Activated naive CD4-positive, alpha-beta T cell (primary cell): ENCODE measurements at places on chromosomes 11 and 22.

DNA sequence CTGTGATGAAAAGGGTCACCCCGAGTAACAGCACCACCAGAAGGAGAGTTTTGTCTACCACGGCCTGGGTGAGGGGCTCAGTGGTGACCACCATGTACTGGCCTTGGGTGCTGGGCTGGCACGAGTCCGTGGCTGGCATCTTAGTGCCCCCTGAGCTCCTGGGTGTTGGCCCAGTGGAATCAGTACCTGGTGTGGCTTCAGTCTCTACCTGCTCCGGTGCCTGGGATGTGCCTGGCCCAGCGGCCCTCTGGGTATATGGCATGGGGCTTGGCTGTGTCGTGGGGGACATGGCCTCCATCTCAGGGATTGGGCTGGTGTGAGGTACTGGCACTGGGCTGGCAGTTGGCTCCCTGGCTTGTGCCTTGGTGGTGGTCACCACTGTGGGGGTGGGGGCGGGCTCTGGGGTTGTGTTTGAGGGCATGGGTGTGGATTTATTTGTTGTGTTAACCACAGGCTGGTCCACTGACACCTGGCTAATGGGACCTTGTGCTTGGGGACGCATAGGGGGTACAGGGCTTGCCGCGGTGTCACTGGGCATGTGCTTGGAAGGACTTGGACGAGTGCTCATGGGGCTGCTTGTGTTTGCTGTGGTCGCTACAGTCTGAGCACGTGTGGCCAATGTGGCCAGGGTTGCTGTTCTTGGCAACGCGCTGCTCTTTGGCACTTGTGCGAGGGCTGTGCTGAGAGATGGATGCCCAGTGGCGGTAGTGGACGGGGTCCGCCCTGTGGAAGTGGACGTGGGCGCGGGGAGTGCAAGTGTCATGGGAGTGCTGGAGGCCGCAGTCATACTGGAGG is 9.8 kb downstream of the C11orf24 start:
- no peak for DNase-seq

DNA sequence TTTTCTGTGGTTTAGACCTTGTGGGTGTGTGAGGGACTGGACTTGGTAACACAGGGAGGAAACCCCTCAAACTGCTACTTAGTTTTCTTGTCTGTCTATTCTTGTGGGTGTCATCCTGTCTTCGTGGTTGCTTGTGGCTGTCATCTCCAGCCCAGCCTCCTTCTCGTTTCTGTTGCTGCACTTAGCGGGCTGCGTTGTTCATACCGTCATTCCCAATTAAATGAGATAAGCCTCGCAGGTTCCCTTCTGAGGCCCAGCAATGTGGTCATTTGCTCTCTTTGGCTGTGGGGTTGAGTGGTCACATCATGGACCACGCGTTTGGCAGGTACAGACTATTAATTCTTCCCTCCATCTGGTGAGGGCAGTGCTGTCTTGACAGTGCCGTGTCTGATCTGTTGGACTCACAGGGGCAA is 18.8 kb downstream of the PANX1 start:
- no peak for DNase-seq

DNA sequence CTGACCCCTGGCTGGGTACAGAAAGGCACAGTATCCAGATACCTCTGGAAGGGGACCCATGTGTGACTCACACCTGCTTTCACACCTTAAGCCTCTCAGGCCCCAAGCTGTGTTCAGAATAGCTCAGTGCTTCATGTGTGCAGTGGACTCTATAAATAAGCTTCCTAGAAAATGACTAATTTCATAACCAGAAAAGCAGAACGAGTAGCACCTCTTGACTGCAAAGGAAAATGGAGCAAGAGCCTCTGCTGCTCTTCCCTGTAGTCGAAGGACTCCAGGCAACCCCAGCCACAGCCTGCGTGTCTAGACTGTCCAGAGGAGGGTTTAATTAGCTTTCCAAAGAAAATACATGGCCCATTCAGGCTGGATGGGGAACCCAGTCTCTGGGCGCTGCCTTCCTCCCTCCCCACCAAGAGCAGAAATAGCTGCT is 23.1 kb downstream of the PTPN5 start:
- no peak for DNase-seq

DNA sequence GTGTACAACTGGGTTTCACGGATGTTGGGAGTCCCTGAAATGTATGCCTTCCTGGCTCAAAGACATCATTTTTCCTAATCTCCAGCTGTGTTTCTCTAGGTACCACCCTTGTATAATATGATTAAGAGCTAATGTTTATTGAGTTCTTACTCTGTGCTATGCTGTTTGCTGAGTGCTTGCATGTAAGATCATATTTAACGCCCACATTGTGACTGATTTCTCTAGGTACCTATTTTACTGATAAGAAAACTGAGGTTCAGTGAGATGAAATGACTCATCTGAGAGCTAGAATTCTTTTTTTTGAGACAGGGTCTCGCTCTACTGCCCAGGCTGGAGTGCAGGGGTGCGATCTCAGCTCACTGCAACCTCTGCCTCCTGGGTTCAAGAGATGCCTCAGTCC is 42.6 kb downstream of the FAM227A start:
- no peak for DNase-seq

DNA sequence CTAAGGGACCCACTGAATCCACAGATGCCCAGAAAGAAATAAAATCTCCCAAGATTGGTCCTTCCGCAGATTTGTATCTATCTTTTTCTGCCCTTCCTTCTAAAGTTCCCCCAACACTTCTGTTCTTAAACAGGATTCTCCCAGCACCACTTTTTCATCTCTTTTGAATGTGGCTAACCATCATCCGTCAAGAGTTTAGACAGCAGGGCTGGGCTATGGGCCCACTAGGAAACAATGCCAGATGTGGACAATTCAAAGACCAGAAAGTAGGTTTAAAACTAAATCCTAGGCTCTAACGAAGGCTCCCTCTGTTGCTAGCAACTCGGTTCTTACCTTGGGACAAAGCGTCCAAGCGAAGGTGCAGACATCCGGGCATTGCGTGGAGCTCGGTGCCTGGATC is 100.0 kb downstream of the AMBRA1 start:
- DNase-seq, result no peak

DNA sequence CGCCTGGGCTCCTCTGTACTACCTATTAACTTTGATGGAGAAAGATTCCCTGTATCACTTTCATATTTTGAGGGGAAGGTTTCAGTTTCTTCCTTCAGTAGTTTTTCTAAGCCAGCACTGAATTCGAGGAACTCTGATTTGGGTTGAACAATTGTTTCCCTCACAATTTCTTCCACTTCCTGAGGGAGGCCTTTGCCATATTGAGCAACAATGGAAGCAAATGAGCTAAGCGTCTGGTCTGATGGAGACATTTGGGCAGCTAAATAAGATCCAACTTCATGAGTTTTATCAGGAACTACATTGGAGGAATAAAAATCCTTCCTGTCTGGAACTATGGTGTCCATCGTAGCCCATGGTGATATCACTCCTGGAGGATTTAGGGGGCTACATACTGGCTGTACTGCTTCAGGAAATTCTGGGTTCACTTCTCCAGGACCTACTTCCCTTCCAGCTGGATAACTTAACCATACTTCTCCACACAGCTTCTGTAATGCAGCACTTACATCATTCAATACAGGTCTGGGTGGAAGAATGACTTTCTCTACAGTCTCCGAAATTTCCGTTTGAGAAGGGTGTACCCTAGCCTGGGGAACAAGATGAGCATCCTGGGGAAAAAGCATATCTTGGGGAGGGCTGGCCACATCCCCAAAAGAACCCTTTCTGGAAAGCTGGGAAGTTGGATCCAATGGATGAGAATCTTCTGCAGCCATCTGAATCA is 38.9 kb upstream of the CCDC89 start:
- no peak for DNase-seq

DNA sequence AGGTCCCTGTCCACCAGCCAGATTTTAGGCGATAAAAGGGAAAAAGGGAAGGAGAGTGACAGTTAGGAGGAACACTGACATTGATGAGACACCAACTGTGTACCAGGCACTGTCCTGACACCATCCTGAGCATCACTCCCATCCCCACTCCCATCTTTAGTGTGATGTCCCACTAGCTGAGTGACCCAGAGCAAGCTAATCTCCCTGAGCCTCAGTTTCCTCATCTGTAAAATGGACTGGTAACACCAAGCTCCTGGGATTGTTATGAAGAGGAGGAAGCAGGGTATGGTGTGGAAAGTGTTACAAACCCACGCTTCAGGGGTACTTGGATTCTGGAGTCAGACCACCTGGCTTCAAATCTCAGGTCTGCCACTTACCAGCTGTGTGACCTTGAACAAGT is 8.5 kb upstream of the P2RY6 start:
- no peak for DNase-seq

DNA sequence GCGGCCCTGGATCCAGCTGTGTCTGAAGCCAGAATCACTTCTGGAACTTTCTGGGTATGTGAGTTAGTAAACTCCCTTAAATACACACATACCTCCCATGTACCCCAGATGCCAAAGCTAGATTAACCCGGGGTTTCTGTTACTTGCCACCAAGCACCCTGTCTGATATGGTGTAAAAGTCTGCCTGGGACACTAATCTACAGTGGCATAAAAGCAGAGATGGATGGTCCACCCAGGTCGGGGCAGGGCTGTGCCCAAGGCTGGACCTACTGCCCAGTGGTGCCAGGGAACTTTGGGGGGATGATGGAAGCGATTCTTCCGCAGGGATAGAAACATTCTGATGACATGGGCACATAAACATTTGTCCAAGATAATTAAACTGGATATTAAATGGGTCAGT is 12.7 kb downstream of the MRGPRF start:
- DNase-seq, result no peak

DNA sequence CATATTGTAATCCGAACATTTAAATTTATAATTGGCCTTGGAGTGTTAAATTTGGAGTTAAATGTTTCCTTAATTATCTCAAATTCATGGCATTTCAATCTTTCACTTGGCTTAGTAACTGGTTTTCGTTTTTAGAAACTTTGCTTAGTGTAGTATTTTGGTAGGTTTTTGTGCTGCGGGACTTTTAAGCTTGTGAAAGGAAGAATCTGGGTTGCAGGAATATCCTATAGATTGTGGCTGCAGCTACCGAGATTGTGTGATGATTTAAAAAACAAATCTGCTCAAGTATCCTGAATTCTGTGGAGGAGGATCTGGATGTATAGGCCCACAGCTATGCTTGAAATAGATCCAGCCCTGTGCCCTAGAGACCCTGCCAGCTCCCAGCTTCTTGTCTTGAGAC is 27.1 kb downstream of the OSBP2 start:
- DNase-seq, result no peak

- no peak for DNase-seq
Measured at GRCh38 chr11:126140201-126140925, 71.1 kb downstream of the RPUSD4 start.

- DNase-seq, result no peak
Measured at GRCh38 chr11:13970986-13971385, 8.5 kb downstream of the SPON1 start.

GRCh38 chr22:43838161-43838560 is 24.2 kb downstream of the SULT4A1 start:
- DNase-seq, result no peak

DNA sequence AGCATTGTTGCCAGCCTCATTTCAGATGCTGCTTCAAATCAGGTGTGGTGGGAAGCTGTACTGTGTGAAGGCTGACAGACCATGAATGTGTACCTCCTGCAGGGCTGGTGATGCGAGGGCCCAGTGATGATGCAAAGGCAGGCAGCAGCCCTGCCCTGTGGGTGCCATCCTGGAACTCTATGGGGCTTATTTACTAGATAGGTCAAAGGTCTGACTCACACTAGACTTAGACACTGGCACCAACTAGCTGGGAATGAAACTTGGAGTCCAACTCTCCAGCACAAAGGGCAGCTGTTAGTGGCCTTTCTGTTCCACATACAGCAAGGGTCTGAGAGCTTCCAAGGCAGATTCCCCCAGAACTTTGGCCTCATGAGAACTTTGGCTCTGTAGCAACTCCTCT is 138.4 kb downstream of the TTC17 start:
- no peak for DNase-seq

GRCh38 chr22:29071261-29072045 is 1.4 kb upstream of the KREMEN1 start:
- DNase-seq, result no peak

GRCh38 chr11:8234425-8234821 is 29.3 kb downstream of the LMO1 start:
- DNase-seq, result no peak

DNA sequence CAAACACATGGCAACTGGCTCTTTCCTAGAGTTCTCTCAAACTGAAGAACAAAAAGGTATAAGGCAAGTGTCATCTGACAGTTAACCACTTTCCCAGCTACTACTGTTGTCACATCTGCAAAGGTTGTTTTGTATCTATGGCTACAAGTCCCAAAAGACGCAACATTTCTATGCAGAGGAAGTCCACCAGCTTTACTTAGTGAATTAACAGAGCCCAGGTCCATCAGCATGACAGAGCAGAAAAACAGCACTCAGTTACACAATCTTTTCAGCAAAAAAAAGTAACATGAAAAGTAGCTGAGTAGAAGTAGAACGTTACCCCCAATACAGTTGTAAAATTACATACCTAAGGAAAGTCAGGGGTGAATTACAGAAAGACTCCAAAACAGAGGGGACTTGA is 12.1 kb downstream of the CPSF7 start:
- DNase-seq, result no peak

- no peak for DNase-seq
Measured at GRCh38 chr11:120167659-120168058, 29.7 kb upstream of the TRIM29 start.

DNA sequence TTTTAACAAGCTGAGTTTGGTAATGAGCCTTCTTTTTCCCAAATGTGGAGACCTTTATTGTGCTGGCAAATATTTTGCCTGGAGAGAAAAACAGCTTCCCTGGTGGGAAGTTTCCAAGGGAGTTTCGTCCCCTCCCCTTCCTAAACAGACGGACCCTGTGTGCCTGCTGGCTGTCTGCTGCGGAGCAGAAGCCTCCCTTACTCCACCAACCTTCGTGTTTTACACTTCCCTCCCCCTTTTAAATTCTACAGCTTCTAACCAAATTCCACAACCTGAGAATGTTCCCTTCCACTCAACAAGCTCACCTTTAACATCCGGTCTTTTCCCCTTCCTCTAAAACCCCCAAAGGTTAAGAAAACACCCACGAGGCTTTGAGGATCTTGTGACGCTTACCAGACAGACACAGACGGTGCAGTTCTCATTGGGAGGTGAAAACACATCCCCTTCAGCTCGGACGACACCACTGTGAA is 17.1 kb downstream of the VWCE start:
- no peak for DNase-seq

- DNase-seq, result no peak
Measured at GRCh38 chr22:36879775-36880174, 19.0 kb downstream of the NCF4 start.

- no peak for DNase-seq
Measured at GRCh38 chr11:94010136-94010535, 11.0 kb upstream of the HEPHL1 start.

DNA sequence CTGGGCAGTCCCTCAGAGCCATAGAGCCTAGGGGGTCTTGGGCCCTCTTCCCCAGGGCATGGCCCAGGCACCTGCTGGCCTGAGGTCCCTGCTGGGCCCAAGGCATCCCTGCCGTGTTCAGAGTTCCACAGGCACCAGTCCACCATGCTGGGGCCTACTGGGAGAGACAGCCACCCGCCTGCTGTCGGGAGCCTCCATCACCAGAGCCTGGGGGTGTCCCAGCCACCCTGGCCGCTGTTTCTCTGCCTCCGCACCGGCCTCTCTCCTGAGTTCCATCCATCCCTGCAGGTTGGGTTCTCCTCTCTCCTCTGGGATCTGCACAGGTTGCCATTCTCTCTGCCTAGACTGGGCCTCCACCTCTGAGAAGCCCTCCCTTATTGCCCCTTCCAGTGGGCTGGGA is 68.6 kb downstream of the KCNQ1 start:
- DNase-seq, result no peak

- no peak for DNase-seq
Measured at GRCh38 chr22:39243439-39244135, 1.2 kb downstream of the PDGFB start.
